Activated naive CD4-positive, alpha-beta T cell (primary cell): ENCODE measurements at places on chromosomes 5 and 9.
A peak's percentile ranks its signal among the peaks of the same experiment; 100 is the strongest.

DNA sequence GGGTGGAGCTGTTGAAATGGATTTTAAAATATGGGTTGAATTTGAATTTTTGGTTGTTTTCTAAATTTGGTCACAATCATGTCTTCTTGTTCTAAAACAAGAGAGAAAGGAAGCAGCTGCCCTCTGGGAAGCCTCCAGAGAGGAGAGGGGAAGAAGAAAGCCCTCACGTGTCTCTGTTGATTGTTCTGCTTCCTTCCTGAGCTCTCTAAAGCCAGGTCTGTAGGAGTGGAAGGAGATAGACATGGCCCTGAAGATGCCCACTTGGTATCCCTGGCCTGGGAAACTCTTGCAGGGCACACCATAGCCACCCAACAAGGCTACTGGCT, 59.6 kb downstream of the GALNT12 start:
- DNase-seq: no peak

- DNase-seq: no peak
Observed at GRCh38 chr5:33409435-33410170, 31.2 kb upstream of the TARS1 start.

DNA sequence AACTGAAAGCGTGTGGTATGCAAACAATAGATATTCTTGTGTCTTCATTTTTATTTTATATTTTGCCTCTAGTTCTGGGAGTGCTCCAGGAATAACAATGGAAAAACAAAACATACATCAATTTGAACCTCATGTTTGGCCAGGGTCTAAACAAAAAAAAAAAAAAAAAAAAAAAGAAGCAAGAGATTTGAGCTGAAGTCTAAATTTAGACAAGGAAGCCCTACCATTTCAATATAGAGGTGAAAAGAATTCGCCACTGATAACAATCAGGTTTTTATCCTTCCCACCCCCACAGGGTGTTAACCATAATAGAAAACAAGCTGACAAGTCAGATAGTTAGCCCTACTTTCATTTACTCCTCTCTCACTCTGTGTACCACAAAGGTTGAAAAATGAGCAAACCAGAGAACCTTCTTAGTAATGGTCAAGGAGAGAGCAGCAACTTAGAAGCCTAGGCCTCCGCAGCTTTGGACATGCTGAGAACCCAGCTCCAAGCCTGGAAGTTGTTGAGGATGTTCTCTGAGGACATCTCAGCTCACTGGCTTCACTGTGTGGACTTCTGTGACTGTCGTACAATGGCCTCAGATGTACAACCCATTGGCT, 118.2 kb upstream of the HMHB1 start:
- DNase-seq: no peak

DNA sequence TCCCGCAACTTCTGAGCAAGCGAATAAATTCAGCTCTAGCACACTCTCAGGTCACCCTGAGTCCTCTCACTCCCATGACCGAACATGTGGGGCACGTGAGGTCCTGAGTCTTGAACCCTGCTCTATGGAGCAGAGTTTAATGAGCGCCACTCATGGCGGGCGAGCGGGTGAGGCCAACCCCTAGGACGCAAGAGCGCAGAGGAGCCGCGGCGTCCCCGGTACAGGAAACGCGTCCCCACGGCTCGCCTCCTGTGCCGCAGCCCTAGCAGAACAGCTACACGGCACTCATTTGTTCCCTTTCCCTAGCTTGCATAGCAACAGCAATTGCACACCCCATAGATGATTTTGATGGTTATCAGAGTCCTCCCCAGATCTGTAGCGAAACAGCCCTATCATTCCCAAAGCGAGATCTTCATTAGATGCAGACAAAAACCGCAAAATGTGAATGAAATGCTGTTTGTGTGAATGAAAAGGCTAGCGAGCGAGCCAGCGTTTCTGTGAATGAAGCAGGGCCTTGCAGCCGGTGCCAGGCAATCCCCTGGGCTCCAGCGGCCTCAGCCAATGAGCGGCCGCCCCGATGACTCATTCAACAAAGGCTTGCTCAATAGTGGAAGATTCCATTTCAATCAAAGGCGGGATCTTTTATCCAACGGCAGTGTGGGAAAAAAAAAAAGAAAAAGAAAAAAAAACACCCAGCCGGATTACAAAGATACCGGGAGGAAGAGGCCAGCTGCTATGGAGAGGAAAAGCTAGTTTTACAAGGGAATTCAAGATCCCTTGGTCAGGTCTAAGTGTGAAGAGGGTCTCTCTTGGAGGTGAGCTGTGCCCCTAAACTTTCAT, 1.5 kb upstream of the SHC3 start:
- no peak for DNase-seq

DNA sequence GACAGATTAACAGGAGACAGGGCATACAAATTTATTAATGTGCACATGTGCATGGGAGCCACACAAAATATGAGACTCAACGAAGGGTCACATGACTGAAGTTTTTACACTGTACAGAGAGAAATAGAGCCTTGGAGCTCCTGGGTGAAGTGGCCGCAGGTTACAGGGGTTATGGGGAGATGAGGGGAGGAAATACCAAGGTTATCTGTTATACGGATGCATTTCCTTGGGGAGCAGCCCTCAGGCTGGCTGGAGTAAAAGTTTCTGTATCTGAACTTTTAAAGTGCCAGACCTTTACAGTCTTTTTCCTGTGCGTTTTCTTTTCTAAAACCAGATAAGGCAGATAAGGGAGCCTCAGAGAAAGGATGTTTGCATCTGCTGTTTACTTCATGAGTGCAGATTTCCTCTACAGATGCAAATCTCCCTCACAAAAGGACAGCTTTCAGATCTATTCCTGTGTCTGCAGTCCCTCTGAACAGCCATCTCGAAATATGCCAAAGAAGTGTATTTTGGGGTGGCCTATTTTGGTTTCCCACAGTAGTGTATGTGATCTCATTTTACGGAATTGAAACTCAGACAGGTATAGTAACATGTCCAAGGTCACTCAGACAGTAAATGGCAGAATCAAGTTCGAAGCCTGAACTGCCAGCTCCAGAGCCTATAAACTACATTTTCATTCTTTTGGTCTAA, 139.3 kb upstream of the FBXL17 start:
- no peak for DNase-seq

GRCh38 chr5:177309351-177310191, 2.1 kb downstream of the MXD3 start:
- DNase-seq: peak; percentile 33

- DNase-seq: no peak
Observed at GRCh38 chr9:79768194-79768593, 196.4 kb downstream of the TLE4 start.

DNA sequence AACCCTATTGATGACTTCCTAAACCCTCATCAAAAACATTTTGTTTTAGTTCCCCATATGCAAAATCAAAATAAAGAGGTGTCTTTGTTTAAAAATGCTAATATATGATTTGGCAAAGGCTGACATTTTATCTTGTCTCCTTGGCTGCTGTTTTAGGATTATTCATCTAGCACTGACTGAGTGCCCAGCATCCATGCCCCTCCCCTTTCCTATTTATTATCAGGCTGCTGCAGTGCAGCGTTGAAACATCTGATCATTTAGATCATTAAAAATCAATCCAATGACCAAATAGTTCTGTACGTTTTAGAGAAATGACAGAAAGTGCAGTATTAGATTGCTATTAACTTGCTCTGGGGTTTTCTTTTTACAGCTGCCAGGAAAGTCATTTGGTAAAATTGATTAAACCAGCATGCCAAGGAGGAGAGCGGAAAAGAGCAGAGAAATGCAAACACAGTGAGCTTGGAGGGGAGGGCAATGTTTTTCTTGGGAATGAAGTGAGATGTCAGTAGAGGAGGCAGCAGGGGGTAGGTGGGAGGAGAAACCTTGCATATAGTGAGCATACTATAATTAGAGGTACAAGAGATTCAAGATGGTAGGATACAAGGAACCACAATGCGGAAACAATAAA, 286.3 kb downstream of the PDE4D start:
- no peak for DNase-seq

GRCh38 chr5:62506659-62507460, 71.8 kb upstream of the LRRC70 start:
- DNase-seq: no peak

DNA sequence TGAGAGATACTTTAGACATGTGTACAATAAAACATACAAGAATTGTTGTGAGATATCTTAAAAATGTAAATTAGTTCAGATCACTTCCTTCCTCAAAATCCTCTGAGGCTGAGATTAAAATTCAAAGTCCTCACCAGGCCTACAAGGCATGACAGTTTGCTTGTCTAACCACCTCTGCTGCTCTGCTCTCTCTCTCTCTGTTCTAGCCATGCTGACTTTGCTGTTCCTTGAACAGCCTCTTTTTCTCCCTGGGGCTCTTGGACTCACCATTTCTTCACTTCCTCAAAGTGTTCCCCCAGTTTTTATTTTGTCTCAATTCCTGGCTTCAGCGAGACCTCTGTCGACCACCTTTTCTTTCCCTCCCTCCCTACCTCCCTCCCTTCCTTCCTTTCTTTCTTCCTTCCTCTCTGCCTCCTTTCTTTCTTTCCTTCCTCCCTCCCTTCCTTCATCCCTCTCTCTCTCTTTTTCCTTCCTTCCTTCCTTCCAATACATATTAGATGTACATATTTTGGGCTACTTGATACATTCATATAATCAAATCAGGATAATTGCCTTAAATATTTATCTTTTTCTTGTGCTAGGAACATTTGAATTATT, 27.0 kb downstream of the CATSPER3 start:
- DNase-seq: no peak
